ENCODE measurements at places on chromosomes 13 and 19.

- peak; percentile 45 for DNase-seq
These were observed 479.1 kb upstream of the MIR17HG start for GRCh38 chr13:90868321-90868920.

DNA sequence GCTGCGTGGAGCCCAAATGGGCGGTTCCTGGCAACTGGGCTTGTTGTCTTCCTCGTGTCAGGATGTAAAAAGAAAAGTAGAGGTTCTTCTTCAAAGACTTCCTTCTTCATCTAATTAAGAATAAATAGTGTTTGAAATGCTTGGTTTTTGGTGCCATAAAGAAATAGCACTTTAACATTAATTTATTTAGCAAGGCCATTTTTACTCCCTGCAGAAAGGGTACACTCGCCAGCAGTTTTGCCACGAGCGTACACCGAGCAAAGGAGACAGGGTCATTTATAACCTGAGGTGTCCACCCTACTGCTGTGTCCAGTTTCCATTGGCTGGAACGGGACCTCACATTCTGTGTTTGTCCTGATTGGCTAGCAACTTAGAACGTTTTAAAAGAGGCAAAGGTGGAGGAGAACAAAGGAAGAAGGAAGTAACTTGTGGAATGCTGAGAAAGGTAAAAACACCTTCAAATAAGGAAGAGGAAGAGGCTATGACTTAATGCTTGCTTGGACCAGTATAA is 21.8 kb upstream of the OR10H1 start:
- DNase-seq, result no peak

DNA sequence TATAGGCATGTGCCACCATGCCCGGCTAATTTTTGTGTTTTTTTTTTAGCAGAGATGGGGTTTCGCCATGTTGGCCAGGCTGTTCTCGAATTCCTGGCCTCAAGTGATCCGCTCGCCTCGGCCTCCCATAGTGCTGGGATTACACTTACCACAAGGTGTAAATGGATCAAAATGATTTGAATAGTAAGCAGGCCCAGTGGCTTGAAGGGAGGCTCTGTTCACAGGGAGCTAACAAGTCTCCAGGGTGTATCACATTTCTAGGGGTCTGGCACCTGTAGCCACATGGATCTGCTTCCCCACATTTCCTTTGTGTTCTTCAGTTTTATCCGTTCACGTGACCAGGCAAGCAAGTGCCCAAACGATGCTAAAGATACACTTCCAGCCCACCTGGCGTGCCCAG is 13.5 kb upstream of the CNFN start:
- peak; percentile 19 for DNase-seq

- DNase-seq, result no peak
These were observed 22.9 kb upstream of the GPI start for GRCh38 chr19:34341935-34342680.

DNA sequence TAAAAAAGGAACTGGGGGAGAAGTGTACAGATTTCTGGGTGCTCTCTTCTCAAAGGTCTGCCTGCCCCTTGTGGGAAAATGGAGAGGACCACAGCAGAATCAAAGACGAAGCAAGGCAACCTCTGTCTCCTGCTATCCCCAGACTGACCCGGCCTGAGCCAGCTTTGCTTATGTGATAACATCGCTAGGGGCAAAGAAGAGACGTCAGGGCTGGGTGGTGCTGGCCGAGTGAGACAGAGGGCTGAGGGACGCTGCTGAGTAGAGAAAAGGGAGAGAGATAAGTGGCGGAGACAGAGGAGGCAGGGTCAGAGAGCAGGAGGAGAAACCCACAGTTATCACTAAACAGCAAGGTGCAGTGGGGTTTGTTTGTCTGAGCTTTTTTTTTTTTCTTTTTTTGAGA is 4.6 kb upstream of the MUC16 start:
- no peak for DNase-seq

DNA sequence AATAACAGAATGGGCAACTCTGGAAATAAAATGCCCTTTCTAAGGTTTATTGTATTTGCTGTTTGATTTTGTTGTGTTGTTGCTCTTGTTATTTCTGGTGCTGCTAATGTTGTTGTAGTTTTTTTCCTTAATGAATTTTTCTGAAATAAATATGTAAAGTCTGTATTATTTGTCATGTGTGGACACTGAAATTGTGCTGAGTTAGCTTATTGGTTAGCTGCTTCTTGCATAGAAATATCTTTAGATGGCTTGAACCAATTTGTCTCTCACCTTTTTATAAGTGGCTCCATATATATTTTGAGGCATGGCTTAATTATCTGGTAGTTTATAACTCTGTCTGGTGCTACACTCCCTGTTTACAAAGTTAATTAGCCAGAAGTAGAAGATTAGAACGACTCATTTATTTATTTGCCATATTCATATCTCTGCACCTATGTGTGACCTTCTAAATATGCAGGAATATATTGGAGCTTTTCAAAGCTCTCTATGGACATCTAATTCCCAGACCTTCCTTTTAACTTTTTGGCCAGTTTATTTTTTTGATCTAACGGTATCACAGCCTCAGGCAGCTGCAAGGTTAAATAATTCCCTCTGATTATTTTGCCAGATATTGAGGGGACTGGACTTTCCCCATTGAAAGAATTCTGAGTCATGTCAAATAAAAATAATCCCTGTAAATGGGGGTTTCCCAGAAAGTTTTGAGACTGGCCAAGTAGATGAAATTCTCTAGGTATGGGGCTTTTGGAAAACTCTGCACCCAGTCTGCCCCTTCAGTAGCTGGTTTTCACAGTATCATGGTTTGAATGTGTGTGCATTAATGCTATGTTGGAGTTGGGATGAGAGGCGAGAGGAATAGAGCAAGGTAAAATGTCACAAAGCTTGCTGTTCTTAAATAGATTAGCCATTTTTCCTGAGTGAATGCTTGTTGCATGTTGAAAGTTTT is 1331.7 kb upstream of the MIR17HG start:
- no peak for DNase-seq

DNA sequence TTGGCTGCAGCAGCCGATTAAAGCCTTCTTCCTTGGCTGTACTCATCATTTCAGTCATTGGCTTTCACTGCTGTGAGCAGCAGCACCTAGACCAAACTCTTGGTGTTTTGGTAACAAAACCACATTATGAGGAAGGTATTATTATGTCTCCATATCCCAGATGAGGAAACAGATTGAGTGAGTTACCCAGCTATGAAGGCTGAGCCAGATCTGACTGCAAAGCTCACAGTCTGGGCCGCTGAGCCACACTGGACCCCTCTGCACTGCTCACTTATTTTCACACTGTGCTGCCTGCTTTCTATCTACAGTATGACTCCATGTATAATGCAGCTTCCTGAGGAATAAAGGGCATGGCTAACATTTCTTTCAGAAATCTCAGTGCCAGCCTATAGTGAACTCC is 24.5 kb downstream of the CRYL1 start:
- no peak for DNase-seq

DNA sequence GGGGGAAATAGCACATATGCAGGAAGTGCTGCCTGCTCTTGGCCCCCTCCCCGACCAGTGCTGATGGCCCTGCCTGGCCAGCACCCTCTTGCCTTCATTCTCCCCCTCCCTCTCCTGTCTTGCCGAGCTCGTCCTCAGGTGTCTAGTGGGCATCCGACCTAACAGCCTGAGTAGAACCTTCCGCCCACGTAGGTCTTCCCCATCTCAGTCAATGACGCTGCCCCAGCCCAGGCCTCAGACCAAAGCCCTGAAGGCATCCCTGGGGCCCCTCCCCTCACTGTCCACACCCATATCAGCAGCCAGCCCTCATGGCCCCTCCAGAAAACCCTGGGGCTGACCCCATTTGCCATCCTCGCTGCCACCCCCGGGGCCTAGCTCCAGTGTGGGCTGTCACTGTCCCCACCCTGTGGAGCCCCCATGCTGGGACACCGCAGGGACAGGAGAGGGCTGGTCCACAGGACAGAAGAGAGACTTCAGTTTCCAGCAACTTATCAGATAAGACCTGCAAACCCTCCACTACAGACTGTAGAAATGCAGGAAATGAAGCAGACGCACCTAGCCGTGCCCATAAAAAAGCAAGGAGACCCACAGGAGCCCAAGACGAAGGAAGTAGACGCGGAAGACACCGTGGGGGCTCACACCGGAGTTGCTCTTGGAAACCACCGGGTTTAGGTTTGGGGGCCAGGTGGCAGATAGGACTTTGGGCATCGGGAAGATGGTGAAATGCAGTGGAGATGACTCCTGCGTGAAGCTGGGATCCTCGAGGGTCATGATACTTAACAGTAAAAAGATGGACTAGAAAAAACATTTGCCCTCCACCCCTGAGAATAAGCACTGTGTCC is 38.3 kb downstream of the AP1M1 start:
- DNase-seq, result no peak

DNA sequence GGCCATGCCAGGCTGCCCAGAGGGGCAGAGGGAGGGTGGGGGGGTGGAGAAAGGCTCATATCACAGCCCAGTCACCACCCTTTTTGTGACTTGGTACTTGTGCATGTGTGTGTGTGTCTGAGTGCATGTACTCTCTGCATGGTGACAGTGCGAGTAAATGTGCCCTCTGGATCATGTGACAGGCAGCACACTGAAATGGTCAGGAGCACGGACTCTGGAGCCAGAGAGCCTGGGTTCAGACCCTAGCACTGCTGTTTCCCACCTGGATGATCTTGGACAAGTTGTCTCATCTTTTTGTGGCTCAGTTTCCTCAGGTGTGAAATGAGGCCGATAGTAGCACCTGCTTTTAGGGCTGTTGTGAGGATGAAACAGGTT is 2.0 kb downstream of the CIC start:
- DNase-seq, result no peak

- peak; percentile 41 for DNase-seq
These were observed 333.1 kb downstream of the GPC6 start for GRCh38 chr13:93559718-93560117.

GRCh38 chr19:18431351-18432197 is 6.4 kb downstream of the ISYNA1 start:
- no peak for DNase-seq

- DNase-seq, result no peak
These were observed 8.8 kb downstream of the SNRPD2 start for GRCh38 chr19:45682908-45683307.

DNA sequence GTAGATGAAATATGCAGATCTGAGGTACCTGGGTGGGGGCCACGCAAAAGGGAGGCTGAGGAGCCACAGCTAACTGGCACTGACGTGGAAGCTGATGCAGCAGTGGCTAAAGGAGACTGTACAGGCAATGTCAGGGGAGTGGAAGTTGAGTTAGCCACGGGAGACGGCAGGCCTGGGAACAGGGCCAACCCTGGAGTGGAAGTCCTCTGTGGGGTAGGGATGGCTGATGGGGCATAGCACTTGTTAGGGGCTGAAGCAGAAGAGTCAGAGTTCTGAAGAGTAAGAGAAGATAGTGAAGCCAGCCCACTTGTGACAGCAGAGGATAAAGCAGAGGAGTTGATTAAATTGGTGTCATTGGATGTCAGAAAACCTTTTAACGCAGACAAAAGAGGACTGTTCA is 22.8 kb upstream of the STOML3 start:
- DNase-seq, result no peak

GRCh38 chr13:100221166-100221565 is 132.3 kb downstream of the PCCA start:
- DNase-seq, result no peak

- peak; percentile 57 for DNase-seq
These were observed 655 bp upstream of the S1PR5 start for GRCh38 chr19:10517760-10518443.

DNA sequence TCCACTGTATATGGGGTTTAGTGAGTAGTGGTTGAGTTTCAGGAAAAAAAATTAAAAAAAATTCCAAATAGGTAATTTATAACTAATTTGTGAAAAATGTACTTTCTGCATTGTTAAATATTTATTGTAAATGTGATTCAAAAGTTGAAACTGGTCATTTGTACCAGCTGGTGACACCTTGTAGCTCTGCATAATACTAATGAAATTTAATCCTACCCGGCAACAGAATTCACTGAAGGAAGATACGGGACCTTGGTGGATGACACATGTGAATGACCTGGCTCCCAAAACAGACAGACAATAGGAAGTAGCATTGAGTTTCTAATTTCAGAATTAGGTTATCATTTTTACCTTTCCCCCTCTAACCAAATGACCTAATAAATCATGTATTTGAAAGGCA is 73.8 kb downstream of the SLITRK6 start:
- no peak for DNase-seq

- peak; percentile 40 for DNase-seq
These were observed 248.3 kb downstream of the DCLK1 start for GRCh38 chr13:35882722-35883497.

Measured in SJCRH30 (cell line).